ENCODE measurements at places on chromosomes 5 and 9.

- DNase-seq, result no peak
Observed at GRCh38 chr5:9188131-9188530, 357.7 kb downstream of the SEMA5A start.

GRCh38 chr5:100690036-100690560 lies 154.9 kb downstream of the FAM174A start:
- no peak for DNase-seq

GRCh38 chr5:15864536-15865215 lies 314.9 kb downstream of the MARCHF11 start:
- no peak for DNase-seq

GRCh38 chr5:127444171-127444570 lies 73.3 kb upstream of the PRRC1 start:
- no peak for DNase-seq

GRCh38 chr5:65133477-65134110 lies 348.1 kb downstream of the ADAMTS6 start:
- DNase-seq, result no peak

DNA sequence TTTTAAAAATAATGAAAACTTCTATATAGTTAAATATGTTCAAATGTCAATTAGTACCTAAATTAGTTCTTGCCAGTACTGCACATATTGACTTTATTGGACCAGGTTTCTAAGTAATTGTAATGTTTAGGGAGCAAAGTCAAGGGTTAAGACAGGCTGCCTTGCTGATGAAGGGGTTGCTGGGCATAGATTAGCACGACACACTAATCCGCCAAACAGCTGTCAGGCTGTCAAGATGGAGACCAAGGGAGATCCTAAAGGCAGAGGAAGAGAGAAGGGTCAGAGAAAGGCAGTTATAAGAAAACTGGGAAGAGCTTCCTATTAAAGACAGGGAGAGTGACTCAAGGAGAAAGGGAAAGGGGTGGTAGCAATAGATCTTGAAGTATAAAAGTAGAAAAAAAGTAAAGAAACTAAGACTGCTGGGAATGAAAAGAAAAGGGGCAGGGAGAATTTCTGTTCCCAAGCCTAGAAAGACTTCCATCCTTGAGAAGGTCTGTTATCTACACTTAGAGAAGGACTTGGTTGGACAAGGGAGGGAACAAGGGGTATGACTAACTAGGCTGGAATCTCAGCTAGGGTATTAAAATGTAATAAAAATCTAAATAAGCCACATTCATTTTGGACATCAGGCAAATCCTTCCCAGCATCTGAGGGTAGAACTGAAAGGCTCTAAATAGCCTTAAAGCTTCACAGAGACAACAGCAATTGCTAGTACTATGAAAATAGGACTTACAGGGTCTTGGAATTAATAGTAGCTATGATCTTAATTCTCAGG lies 188.7 kb downstream of the FBXL17 start:
- DNase-seq, result no peak

DNA sequence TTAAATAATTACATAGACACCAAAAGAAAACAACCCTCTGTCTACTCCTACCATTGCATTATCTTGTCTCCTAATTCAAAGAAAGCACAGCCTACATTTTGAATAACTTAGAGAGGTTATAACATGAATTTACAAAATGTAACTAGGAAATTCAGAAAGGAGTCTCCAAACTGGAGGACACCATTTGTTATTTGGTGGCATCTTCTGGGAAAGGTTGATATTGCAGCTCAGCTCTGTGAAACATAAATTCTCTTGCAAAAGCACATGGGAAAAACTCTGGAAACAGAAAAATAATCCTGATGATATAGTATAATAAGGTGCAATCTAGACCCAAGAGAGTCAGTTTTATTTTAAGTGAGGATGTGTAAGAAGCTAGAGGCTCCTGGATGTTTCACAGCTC lies 215.3 kb downstream of the MLLT3 start:
- no peak for DNase-seq

- DNase-seq, result no peak
Observed at GRCh38 chr9:8158574-8158973, 359.0 kb upstream of the DMAC1 start.

DNA sequence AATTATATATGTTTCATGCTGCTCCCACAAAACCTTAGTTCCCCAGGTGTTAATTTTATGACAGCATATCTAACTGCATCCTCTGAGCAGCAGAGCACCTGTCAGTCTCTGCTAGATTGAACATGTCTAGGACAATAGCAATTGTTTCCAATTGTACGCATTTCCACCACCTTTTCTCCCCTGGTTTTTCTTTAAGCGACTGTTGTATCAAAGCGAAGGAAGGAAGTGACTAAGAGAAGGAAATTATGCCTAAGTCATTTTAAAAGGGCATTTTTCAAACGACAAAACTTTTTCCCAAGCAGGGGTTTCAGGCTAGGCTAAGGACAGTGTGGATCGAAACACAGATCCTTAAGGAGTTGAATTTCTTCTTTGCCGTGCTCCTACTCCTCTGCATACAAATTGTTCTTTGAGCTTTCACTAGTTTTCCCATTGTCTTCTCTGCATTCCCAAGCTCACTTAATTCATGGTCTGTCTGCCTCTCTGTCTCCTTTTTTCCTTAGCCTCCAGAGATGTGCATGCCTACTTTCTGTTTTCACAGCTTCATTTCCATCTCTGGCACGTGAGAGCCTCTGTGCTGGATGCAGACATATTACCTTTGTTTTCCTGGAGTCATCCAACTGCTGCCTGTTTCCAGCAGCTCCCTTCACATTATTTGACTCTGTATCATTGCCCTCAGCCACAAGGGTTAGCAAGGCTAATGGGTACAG lies 39.4 kb upstream of the STARD4 start:
- no peak for DNase-seq

- DNase-seq, result no peak
Observed at GRCh38 chr9:5899292-5899691, 8.6 kb downstream of the MLANA start.

DNA sequence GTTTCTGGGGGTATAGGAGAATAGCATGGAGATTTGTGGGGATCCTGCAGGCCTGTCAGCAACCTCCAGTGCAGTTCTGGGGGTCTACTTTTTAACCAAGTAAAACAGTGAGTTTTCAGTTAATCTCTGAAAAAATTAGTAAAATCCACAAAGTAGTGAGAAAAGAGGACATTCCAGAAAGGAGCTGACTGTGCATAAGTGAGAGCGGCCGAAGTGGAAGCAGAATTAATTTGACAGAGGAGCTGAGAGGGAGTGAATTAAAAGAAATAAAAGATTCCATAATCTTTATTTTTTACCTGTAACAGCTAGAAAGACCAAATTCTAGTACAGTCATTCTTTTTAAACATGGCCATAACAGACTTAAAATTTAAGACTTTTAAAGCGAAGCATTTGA lies 149.2 kb downstream of the SGCD start:
- DNase-seq, result no peak

DNA sequence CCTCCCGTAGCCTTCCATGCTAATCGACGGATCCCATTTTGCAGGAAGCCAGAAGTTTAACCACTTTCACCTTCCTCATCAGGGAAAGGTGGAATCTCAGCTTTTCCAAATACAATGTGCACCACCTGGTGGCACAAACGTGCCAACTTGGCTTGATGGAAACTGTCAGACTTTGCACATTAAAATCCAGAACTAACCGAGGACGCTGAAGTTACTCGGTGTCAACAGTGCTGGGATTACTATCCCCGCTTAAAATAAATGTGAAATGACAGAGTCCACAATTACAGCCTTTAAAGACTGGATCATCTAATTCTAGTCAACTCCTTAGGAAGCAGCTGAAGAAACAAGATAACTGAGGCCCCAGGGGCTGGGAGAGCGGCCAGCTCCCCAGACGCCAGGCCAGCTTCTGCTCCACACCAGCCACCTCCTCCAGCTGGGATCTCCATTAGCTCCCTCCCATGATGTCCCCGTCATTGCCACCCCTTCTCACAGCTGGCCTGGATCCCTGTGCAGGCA lies 50.1 kb upstream of the RETREG1 start:
- DNase-seq, result peak; percentile 25

DNA sequence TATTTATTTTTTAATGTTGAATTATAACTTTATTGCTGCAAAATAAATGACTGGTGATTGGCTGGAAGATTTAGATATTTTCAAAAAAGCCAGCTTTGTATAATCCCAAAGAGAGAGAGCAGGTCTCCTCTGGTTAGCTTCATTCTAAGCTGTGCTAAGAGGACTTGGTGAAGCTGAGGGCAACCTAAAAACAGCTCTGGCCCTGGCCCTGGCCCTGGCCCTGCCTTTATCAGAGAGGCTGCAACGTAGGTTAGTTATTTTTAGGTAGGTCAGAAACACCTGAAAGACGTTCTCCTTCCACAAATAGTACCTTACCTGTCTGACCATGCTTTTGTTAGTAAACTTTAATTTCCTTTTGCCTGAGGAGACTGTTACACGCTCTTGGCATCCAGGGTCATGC lies 58.7 kb downstream of the KLF9 start:
- no peak for DNase-seq

DNA sequence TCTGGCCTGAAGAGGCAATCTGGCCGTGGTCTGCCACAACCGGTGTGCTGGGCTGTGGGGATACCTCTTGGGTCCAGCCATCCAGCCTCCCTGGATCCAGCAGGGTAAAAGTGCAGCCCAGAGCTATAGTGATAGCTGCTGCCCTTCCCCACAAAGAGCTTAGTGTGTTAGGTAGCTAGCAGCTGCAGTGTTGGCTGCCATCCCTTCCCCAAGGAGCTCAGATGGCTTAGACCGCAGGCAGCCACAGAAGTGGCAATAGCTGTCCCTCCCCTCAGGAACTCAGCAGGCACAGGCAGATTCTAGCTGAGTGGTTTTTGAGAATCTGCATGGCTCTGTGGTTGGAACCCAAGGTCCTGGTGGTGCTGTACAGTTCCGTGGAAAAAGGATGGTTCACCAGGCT lies 40.1 kb downstream of the GIN1 start:
- no peak for DNase-seq

GRCh38 chr5:107668154-107669095 lies 2.3 kb downstream of the EFNA5 start:
- DNase-seq, result no peak

GRCh38 chr5:139141446-139142204 lies 56.5 kb downstream of the SIL1 start:
- no peak for DNase-seq

DNA sequence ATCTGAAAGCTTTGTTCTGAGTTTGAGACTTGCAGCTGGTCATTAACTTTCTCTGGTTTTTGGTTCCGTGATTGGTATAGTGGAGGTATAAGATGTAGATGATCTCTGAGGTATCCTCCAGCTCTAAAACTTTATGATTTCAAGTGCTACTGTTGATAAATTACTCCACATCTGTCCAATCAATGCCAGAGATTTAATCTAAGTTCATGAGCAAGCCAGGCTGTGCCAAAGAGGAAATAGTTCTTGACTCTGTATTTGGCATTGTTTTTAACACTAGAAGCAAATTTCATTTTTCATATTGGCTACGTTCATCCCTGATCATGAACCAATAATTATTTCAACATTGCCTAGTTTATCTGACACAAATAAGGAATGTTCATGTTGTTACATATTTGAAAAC lies 28.5 kb upstream of the CHD1 start:
- DNase-seq, result no peak

- no peak for DNase-seq
Observed at GRCh38 chr5:14890846-14891245, 19.3 kb upstream of the ANKH start.

- no peak for DNase-seq
Observed at GRCh38 chr9:80465556-80465955, 893.8 kb downstream of the TLE4 start.

- no peak for DNase-seq
Observed at GRCh38 chr5:995318-995717, 13.3 kb upstream of the NKD2 start.

DNA sequence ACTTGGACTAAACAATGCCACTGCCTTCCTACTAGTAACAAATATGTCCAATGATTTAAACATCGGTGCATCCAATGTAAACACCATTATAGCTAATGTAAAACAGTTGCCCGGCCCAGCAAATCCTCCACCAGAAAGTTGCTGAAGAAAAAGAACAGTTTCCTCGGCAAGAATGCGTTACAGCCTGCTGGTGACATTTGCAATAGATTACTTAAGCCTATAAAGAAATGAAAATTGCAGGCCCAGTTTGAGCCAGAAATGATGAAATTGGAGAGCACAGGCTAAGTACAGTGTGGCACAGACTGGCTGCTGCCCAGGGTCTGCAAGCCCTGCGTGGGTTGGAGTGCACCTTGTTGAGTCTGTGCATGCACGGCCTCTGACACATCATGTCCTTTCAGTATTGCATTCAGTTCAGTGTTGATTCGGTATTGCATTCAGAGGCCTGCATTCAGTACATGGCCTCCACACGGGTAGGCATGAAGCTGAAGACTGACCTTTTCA lies 406.0 kb upstream of the KLF4 start:
- no peak for DNase-seq

DNA sequence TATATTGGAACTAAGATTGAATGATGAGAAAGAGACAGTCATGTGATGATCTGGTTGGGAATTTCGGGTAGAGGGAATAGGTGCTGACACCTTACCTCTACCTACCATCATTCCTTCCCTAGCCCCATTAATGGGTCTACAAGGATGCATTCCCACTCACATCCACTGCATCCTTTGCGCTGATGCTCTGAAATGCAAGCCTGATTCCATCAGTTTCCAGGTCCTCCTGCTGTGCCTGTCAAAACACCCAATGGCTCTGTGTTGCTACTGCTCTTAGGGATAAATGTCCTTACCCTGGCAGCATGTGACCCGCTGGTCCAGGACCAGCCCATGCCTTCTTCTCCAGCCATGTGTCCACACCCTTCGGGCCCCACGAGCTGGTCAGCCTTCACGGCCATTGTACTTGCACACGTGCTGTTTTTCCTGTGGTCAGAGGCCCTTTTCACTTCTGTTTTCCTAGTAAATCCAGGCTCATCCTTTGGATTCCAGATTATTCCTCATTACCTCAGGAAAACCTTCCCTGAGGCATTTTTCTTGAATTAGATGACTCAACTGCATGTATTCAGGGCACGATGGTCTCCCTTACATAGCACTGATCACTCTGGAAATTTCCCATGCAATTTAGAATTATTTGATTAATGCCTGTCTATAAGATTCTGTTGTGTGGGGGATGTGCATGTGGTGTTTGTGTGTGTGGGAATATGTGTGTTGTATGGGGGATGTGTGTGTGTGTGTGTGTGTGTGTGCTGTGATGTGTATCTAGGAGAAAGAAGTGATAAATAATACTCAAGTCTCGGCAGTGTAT lies 185.0 kb downstream of the DIRAS2 start:
- no peak for DNase-seq
